NCI-H748 treated with DMSO at 0.1 percent for 48 hours (cell line): ENCODE measurements at places on chromosomes 4 and X.

- no peak for DNase-seq
These were observed 46.1 kb downstream of the DCX start for GRCh38 chrX:111365770-111366325.

- no peak for DNase-seq
These were observed 18.7 kb downstream of the PPA2 start for GRCh38 chr4:105455182-105455581.

DNA sequence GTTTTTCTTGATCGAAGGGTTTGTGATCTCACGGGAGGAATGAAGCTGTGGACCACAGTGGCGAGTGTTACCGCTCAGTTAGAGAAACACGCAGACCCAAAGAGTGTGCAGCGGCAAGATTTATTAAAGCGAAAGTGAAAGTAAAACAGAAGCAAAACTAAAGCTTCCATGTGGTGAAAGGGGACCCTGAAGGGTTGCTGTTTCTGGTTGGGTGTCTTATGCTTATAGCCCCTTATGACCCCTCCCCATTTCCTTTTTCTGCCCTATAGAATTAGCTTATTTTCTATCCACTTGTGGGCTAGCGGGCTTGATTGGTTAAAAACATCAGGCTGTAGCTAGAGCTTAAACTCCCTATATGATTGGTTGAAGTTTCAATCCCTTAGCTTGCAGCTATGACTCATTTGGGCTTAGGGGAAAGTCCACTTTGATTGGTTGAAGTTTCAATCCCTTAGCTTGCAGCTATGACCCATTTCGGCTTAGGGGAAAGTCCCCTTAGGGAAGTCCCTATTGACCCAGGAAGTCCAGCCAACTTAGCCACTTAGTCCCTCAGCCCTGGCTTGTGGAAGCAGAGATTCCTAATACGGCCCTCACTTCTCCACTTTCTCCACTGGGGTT lies 171.2 kb upstream of the NWD2 start:
- DNase-seq = no peak

DNA sequence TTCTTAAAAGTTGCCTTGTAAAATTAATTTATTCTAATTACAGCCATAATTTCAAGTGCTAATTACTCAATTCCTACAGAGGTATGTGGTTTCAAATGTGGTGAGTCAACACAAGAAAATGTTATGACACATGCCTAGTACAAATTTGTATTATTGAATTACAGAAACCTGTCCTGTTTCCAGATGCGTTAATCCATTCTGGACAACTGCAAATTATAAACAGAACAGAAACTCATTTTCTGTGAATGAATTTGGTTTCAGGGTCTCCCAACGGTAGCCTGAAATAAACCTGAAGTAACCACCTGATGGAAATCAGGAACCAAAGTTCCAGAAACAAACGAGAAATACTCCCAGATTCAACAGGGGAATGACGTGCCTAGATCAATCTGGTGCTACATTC lies 328.6 kb upstream of the F9 start:
- DNase-seq = no peak

- DNase-seq = no peak
These were observed 42.9 kb downstream of the RBM47 start for GRCh38 chr4:40586729-40587128.

- DNase-seq = no peak
These were observed 201.8 kb downstream of the SOWAHB start for GRCh38 chr4:76696109-76696508.

GRCh38 chr4:23937173-23937572 lies 47.3 kb upstream of the PPARGC1A start:
- no peak for DNase-seq

GRCh38 chr4:1258457-1258856 lies 9.5 kb upstream of the CTBP1 start:
- no peak for DNase-seq

DNA sequence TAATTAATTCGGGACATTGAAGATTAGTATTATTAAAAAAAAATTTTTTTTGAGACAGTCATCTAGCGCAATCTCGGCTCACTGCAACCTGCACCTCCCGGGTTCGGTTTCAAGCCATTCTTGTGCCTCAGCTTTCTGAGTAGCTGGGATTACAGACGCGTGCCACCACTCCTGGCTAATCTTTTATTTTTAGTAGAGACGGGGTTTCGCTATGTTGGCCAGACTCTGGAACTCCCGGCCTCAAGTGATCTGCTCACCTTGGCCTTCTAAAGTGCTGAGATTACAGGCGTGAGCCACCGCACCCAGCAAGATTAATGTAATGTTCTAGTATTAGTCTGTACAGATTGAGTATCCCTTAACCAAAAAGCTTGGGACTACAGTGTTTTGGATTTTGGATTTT lies 32.7 kb downstream of the REST start:
- no peak for DNase-seq

GRCh38 chrX:103949506-103949905 lies 12.9 kb upstream of the TMSB15B start:
- no peak for DNase-seq

- DNase-seq = no peak
These were observed 162.8 kb downstream of the WDFY3 start for GRCh38 chr4:84803720-84804119.

DNA sequence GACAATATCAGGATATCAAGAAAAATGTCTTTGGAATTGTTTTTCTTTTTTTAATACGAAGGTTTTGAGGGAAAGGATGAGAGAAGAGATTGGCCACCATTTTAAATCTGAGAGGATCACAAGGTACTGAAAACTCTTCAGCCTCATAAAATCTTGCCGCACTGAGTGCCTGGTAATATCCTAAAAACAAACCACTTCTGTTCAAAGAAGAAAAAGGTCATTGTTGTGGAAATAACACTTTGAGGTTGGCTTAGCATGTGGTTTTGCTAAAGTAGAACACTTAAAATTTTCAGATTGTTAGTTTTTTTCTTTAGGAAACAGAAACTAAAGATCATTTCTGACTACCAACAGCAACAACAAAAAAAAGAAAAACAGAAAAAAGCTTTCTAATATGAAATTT lies 1.0 kb upstream of the CLDN22 start:
- DNase-seq = no peak

- no peak for DNase-seq
These were observed 129.5 kb downstream of the KCNIP4 start for GRCh38 chr4:21819086-21819485.

- DNase-seq = no peak
These were observed 49.7 kb upstream of the GAB1 start for GRCh38 chr4:143286701-143287571.

GRCh38 chr4:152247271-152247975 lies 288.5 kb downstream of the FBXW7 start:
- DNase-seq = no peak

GRCh38 chr4:138341739-138342415 lies 99.7 kb upstream of the SLC7A11 start:
- DNase-seq = no peak

DNA sequence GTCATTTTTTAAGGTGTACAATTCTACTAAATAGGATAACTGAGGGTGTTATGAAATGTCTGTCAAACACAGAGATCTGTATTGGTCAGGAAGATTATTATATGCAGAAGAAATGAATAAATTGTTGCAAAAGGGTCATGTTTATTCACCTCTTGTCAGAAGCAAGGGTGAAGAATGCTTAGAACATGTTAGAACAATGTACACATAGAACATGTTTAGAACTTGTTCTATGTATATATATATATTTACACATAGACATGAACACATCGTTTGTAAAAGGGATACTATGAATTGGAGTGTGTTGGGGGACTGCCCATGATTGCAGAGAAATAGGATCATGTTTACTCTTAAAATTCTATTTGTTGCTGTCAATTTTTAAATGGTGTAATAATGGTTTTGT lies 28.0 kb upstream of the TMEM150C start:
- DNase-seq = no peak

DNA sequence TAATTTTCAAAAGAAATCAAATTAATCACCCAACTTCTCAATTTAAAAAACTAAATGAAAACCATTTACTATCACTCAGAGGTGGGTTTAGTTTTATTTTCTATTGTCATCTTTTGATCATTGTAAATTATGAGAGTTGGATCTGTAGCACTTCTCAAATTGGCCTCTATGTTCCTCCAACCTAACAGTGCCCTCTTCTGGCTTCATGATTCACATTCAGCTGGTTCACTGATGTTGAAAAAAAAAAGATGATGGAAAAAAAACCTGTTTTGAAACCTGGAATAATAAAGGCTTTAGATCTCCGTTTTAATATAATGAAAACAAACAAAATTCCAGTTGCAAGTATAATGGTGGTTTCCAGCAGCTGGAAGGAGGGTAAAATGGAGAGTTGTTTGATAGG lies 2.4 kb upstream of the NBDY start:
- DNase-seq = peak; percentile 74

GRCh38 chrX:18436017-18436416 lies 10.6 kb downstream of the CDKL5 start:
- no peak for DNase-seq

DNA sequence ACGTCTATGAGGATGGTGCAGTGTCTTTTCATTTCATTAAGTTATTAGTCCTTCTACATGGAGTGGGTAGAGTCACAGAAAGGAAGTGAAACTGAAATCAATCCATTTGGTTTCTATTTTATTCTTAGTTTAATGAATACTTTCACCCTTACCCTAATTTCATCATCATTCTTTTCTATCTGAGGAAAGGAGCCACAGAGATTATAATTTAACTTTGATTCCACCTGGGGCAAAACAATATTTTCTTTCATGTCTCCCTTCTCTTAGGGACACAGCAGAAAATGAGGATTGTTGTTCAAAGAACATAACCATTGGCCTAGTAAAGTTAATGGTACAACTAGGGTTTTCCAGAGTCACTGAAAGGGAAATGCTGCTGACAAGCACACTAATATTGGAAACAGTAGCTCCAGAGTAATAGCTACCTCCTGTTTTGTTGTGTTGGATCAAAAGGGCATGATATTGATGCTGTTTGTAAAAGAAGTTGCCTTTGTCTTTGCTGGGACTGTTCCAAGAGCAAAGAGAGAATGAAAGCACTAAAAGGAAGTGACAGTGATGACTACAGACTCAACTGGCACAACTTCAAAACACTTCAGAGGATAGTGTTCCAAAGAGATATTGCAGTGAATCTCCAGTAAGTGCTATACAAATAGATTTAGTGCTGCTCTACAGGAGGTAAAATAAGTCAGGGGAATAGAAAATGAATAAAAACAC lies 247.1 kb upstream of the PITX2 start:
- DNase-seq = no peak

DNA sequence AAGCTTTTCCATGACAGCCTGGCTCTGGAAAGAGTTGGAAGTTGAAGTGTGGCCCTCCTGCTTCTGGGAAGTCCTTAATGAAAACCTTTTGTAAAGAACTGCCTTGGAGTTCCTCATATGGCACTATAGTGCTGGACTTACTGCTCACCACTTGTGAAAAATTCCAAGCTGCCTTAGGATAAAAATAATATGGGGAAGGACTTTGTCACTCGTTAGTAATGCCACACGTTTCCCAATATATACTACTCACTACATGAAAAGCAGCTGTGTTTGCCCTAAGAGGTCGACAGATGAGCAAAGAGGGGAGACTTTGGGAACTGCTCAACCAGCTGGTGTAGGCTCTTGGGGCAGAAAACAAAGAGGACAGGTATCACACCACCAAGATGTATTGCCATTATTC lies 11.7 kb downstream of the OPHN1 start:
- DNase-seq = no peak

- DNase-seq = no peak
These were observed 5.8 kb downstream of the WAS start for GRCh38 chrX:48689208-48689920.

DNA sequence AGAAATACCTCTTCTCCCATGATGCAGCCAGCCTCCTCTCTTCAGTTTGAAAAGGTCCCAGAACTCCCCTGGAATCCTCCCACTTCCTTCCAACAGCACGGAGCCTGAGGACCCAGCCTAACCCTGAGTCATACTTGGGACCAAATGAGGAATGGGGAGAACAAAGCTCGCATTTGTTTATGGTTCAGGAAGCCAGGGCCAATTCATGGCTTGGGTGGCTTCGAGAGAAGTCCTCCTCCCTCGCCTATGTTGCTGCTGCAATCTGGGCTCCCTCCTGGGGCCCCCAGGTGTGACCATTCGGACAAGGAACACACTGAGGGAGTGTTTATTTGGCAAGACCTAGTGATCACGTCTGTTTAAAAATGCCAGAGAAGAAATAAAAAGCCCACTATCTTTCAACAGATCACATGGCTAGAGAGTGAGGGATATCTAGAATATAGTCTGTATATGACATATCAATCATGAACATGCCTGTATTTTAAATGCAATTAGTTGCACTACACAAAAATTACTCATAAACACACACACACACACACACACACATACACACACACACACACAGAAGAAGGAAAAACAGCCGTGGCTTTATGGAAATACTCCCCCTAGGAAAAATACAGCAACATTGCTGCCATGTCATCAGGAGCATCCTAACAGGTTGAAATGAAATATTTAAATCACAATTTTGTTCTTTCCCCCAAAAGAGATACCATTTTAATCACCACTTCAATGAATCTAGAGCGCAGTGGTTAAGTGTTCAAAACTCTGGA lies 155.7 kb upstream of the MAP3K15 start:
- DNase-seq = no peak

DNA sequence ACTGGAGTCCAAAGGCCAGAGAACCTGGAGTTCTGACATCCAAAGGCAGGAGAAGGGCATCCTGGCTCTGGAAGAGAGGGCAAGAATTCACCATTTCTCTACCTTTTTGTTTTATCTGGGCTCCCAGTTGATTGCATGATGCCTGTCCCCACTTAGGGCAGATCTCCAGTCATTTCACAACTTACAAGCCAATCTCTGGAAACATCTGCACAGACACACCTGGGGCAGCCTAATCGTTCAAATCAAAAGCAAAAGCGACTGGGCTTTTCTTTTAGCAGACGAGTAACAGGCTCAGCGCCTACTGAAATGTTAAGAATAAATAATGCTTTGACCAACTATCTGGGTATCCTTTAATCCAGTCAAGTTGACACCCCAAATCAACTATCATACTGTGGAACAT lies 136.0 kb upstream of the NPY2R start:
- no peak for DNase-seq

- no peak for DNase-seq
These were observed 129.8 kb downstream of the GPR143 start for GRCh38 chrX:9635803-9636202.

DNA sequence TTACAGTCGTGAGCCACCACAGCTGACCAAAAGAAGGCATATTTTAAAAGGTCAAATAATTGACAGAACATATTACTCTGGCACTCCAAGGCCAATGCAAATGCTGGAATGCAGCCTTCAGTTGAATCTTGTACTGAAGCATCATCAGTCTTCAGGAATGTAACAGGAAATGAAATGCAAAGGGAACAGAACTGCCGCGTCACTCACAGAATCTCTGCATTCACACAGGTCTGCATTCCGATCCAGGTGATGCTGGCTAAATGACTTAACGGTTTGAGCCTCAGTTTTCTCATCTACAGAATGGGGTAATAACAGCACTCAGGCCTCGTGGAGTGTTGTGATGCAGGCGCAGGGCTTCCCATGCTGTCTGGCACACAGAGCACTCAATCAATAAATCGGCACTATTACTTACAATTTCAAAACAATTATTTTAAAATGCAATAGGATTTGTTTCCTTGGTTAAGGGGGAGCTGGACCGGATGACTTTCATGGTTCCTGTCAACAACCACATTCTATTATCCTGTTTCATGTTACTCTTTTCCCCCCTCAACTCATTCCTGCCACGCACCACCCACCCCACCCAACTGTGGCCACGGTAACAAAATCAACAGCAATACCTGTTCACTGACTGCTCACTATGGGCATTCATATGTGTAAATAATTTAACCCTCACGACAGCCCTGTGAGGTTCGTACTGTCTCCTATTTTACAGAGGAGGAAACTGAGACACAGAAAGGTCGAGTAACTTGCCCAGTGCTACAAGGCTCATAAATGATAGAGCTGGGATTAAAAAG lies 32.4 kb downstream of the IGFBP7 start:
- DNase-seq = no peak

GRCh38 chr4:140427106-140427918 lies at the start of gene CLGN:
Gene CLGN, minus strand, starts transcription at chr4:140427648. Its CDS starts 14,570 bp downstream, at chr4:140413078.
- peak; percentile 73 for DNase-seq
